Esophagus squamous epithelium (tissue), 5 donors: ENCODE measurements at places on chromosomes 7 and 10. TPM values are rescaled to one million over a fixed set of nuclear protein-coding genes. Genes with fewer than 3 reads are reported as not detected.

Gene FAM180A
- 0.38 TPM for total RNA-seq

DNA sequence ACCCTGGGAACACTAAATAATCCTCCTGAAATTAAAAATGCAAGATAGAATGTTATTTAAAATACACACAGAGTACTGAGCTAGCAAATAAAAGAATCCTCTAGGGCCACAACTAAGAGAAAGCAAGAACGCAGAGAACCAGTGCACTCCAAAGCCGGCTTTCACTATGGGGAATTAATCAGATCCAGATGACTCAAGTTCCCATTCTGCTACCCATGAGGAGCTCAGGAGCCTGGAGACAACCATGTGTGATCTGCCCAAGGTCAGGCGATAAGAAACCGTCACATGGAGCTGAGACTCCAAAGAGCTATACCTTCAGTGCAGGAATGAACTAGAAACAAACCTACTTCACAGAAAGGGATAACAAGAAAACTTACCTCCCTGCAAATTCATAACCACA lies 19.5 kb upstream of the CYREN start:
- H3K4me3 ChIP-seq: no peak overlapping the region
- peaks cover 100% of the 10 kb centered on the region for H3K36me3 ChIP-seq
- H3K27ac ChIP-seq: peak overlapping the region; percentile 65
- H3K4me1 ChIP-seq: peaks cover 60% of the 10 kb centered on the region

Gene KLF6
- total RNA-seq: 39.6 TPM

GRCh38 chr10:98539578-98539977 lies 92.8 kb upstream of the HPS1 start:
- H3K4me1 ChIP-seq: no peaks in the 10 kb centered on the region
- no peaks in the 10 kb centered on the region for H3K27me3 ChIP-seq
- DNase-seq: no peak
- H3K36me3 ChIP-seq: no peaks in the 10 kb centered on the region

Gene PROSER2
- 15.5 TPM for total RNA-seq

Gene AGAP9
- 0.94 TPM for total RNA-seq

DNA sequence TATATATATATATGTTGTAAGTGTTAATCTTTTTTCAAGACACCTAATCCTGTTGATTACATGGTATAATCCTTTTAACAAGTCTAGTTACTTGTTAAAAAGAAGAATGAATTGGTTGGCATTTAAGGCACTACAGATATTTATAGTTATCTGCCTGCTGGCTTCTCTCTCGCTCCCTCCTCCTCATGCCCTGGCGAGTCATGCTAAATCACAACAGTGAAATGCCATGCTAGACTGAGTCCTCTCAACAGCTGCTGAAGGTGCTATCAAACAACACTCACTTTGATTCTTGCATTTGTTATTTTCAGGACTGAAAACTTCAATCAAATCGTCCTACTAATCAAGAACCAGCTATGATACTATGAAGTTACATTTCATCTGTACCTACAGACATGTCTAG lies 15.4 kb downstream of the NRAP start:
- no peak overlapping the region for H3K4me3 ChIP-seq
- no peaks in the 10 kb centered on the region for H3K36me3 ChIP-seq
- no peak overlapping the region for H3K27ac ChIP-seq
- peaks cover 3% of the 10 kb centered on the region for H3K27me3 ChIP-seq
- no peak for DNase-seq

GRCh38 chr10:102395400-102396316 lies at the start of gene NFKB2:
Gene NFKB2 (plus strand): TSS chr10:102395705. CDS start chr10:102395960, 255 bp downstream.
- peak; percentile 50 for DNase-seq
- no peaks in the 10 kb centered on the region for H3K27me3 ChIP-seq
- H3K4me3 ChIP-seq: peak within 1 kb of the TSS; percentile 78

GRCh38 chr10:80280071-80280800 lies 9.2 kb downstream of the MAT1A start:
- no peaks in the 10 kb centered on the region for H3K4me1 ChIP-seq
- no peaks in the 10 kb centered on the region for H3K27me3 ChIP-seq
- no peaks in the 10 kb centered on the region for H3K36me3 ChIP-seq
- no peak overlapping the region for H3K4me3 ChIP-seq
- DNase-seq: no peak

Gene CRYGN
- not detected for total RNA-seq
